Kidney epithelial cell (primary cell): ENCODE measurements at places on chromosomes 12 and 14.
A peak's percentile ranks its signal among the peaks of the same experiment; 100 is the strongest.

GRCh38 chr12:117818400-117818799, 150.4 kb downstream of the KSR2 start:
- no peak for DNase-seq

GRCh38 chr12:117732761-117733548, 235.8 kb downstream of the KSR2 start:
- DNase-seq = no peak

- DNase-seq = no peak
Observed at GRCh38 chr12:129071362-129071761, 218.1 kb downstream of the GLT1D1 start.

GRCh38 chr12:4230526-4230925, 43.0 kb upstream of the CCND2 start:
- DNase-seq = no peak

DNA sequence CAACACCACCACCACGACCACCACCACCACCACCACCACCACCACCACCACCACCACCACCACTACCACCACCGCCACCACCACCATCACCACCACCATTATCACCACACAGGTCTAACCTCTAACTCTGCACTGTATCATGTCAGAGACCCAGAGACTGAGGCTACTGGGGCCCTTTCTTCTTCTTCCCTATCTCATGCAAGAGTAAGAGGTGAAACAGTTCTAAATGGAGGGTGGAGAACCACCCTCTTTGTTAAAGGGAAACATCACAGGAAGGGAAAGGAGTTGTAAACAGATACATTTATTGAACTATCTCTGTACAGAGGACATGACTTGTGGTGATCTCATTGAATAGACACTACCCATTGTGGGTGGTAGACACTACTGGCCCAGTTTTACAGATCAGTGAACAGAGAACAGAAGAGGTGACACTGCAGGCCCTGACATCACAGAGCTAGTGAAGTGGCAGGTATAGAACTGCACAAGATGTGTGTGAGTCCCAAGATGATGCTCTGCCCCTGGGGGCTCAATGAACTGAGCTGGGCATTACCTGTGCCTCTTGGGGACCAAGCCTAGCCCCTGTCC, 91.6 kb downstream of the FOXN3 start:
- DNase-seq = no peak

DNA sequence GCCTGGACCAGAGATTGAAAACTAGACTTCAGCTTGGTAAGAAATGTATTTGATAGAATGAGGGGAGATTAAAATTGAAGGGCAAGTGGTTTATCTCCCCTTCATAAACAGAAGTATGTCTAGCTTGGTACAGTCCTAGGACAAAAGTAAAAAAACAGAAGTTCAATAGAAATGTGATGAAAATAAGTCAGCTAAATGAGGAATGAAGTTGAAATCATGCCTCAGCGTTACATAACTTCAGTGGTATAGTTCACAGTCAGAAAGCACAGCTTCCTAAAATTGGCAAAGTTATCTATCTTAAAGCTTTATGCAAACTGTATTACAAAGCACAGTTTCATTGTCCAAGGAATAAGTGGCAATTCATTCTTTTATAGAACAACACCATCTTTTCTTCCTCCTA, 90.2 kb upstream of the SYT10 start:
- DNase-seq = no peak

GRCh38 chr14:27065886-27066285, 468.1 kb upstream of the NOVA1 start:
- no peak for DNase-seq

GRCh38 chr12:127238107-127238506, 1028.9 kb upstream of the TMEM132C start:
- no peak for DNase-seq

- no peak for DNase-seq
Observed at GRCh38 chr12:93979189-93979588, 169.2 kb upstream of the PLXNC1 start.

- no peak for DNase-seq
Observed at GRCh38 chr12:81811778-81812125, 52.6 kb upstream of the PPFIA2 start.

GRCh38 chr12:53551889-53552291, 44.6 kb upstream of the NPFF start:
- no peak for DNase-seq

DNA sequence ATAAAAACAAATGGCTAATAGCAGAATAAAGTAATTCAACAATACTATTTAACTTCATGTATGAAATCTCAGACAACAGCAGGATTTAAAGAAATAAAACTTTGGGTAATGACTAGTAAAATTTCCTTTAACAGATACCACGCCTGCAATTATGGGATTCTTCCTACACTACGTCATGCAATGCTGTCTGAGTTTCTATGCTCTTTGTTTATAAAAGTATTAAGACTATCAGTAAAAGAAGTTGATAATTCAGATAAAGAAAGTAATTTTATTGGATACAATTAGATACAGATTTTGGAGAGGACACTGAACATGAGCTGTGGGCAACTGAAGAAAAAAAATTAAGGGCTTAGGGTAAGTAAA, 308.4 kb upstream of the LRFN5 start:
- DNase-seq = no peak

DNA sequence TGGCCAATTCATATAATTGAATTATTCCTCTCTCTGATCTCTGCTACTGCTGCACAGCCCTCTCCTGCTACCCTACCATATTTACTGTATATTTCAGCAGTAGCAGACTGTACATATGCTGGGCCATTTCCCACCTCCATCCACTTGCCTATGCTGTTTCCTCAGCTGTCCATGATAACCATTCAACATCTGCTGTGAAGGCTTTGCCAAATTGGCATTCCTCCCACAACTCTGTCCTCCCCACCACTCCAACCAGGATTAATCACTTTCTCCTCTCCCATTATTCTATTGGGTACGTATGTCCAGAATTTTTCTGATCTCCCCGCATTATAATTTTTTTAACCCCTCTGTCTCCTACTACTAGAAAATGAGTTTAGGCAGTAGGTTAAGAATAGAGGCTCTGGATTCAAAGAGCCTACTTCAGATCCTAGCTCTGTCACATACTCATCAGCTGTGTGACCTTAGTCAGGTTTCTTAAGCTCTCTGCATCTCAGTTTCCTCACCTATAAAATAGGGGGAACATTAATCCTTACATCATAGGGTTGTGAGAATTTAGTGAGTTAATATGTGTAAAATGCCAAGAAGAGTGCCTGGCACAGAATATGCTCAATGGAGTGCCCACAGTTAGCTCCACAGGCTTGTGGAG, 123.3 kb downstream of the KICS2 start:
- DNase-seq = no peak

- DNase-seq = no peak
Observed at GRCh38 chr12:12439636-12440035, 82.8 kb downstream of the BORCS5 start.

GRCh38 chr12:103691063-103691462, 104.0 kb downstream of the STAB2 start:
- no peak for DNase-seq

DNA sequence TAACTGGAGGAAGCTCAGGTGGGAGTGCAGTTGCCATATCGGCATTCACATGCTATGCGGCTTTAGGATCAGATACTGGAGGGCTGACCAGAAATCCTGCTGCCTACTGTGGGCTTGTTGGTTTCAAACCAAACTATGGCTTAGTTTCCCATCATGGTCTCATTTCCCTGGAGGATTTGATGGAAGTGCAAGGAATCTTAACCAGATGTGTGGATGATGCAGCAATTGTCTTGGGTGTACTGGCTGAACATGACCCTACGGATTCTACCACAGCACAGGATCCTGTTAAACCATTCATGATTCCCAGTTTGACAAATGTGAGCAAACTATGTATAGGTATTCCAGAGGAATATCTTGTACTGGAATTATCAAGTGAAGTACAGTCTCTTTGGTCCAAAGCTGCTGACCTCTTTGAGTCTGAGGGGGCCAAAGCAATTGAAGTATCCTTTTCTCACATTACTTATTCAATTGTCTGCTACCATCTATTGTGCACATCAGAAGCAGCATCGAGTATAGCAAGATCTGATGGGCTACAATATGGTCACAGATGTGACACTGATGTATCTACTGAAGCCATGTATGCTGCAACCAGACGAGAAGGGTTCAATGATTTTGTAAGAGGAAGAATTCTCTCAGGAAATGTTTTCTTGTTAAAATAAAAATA, 42.9 kb downstream of the RALGAPA1 start:
- no peak for DNase-seq

GRCh38 chr12:123995023-123995748, 22.2 kb downstream of the ZNF664 start:
- no peak for DNase-seq

DNA sequence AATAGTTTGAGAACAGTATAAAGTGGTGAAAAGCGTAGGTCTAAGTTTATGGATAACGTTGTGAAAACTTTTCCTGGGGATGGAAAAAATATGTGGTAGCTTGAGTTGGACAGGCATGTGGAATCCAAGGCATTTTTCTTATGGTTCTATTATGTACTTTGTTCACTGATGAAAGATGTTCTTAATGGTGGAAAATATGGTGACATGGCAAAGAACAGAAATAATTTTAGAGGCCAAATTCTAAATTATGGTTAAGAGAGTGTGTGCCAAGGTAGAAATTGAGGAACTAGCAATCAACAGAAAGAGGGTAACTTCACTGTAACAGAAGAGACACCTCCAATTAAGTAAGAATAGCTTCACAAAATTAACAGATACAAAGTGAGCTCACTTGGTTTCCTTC, 427.8 kb downstream of the SLC6A15 start:
- DNase-seq = no peak

- no peak for DNase-seq
Observed at GRCh38 chr14:51811706-51812105, 48.7 kb upstream of the GNG2 start.

DNA sequence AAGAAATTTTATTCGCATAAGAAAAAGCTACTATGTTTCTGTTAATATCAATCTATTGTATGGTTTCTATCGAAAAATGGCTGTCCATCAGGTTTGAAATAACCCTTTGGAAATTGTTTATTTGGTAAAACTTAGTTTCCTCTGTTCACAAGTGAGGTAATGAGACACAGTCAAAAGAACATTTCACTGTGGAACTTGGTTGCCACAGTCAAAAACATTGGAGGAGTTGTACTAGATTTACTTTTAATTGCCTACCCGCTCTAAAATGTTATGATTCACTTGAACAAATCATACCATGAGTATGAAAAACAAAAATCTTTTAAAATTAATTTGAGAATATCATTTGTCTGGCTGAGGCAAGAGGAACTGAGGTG, 46.5 kb downstream of the ITPR2 start:
- no peak for DNase-seq

DNA sequence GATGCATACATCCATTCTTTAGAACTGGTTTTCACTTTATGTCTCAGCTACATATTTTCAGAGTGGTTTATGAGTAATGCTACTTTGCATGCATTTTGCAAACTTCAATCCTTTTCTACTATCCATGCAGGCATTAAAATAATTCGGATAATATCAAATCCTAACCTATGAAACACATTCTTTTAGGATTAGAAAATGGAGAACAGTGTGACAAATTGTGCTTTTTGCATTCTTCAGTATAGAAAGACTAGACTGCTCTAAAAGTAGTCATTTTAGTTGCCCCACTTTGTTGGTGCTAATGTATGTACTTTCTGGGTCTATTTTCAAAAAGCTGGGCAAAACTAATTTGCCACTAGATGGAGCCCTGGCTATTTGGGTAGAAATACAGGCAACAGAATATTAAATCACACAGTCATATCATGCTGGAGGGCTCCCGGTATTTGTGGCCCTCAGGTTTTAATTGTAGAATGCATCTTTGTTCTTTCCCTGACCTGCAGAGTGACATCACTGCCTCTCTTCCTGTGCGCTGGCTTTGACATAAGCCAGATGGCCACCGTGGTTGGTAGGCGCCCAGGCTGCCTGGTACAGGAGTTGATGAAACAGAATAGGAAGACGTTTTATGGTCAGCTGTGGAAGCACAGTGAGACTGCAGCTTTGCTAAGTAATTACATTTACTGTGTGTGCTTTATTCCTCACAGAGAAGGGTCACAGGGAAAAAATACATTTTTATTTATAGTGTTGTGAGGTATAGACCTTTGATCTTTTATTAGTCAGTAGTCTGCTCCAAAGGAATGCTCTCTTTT, 28.1 kb downstream of the MSRB3 start:
- peak; percentile 25 for DNase-seq

GRCh38 chr12:90489141-90489540, 465.8 kb downstream of the CCER1 start:
- DNase-seq = no peak

GRCh38 chr12:63844391-63845341, at the start of gene SRGAP1:
Gene SRGAP1, plus strand, starts transcription at chr12:63844700. Its CDS starts 117 bp downstream, at chr12:63844817.
- no peak for DNase-seq

- no peak for DNase-seq
Observed at GRCh38 chr12:82688035-82688501, 1.4 kb downstream of the TMTC2 start.

DNA sequence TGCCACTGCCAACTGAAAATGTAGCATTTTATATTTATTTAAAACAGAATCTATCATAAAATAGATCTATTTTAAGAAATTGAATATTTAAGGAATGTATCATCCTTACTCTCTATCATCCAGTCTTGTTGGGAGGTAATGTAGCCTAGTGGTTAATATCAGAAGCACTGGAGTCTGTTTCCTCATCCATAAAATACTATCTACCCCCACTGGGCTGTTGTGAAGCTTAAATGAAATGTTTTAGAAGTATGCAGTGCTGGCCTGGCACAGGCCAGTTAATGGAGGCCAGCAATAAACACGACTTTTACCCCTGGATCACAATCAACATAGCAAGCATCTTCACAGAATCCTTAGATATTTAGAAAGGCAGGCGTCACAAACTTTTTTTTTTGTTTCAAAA, 188.0 kb downstream of the CAND1 start:
- no peak for DNase-seq

DNA sequence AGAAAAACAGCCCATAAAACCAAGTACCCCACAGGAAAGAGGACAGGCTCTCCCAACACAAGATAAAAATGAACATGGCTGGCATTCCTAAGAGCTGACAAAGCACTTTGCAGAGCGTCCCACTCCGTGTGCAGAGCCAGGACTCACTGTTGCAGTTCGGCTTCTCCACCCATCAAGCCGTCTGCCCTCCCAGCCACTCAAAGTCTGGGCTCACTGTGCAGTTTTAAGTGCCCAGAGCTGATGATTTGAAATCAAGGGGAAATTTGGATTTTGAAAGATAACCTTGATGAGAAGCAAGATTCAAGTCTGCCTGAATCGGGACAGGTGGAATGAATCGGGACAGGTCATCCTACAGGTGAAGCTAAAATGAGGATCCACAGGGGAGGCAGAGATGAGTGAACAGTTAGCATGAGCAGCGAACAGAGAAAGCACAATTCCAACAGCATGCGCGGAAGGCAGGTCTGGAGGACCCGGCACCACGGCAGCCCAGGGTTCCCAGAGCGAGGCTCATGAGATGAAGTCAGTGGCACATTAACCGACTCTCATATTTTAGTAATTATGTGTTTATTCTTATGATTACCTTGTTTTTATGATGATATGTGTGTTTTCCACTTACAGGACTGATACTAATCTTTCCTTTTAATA, 39.8 kb upstream of the GPR68 start:
- DNase-seq = peak; percentile 28
